SK-MEL-5 (cell line): ENCODE measurements at places on chromosomes 16 and 17.

- no peak for DNase-seq
These were observed 372.5 kb downstream of the CDH11 start for GRCh38 chr16:64749346-64749745.

DNA sequence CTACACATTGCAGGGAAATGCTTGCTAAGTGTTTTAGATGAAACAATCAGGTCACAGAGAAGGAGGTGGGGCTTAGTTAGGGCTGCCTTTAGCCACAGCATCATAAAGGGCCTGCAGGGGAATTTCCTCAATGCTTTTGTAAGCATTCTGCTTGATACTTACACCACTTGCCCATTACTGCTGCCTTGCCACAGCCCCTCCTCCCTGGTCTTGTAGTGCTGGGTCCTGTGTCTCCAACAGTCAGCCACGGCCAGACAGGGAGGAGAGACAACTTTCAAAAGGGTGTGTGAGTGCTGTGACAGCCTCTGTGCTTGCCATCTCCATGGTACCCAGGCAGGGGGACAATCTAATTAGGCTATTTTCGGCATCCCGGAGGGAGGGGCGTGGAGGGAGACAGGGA is 111.2 kb downstream of the SHISA9 start:
- DNase-seq = no peak

DNA sequence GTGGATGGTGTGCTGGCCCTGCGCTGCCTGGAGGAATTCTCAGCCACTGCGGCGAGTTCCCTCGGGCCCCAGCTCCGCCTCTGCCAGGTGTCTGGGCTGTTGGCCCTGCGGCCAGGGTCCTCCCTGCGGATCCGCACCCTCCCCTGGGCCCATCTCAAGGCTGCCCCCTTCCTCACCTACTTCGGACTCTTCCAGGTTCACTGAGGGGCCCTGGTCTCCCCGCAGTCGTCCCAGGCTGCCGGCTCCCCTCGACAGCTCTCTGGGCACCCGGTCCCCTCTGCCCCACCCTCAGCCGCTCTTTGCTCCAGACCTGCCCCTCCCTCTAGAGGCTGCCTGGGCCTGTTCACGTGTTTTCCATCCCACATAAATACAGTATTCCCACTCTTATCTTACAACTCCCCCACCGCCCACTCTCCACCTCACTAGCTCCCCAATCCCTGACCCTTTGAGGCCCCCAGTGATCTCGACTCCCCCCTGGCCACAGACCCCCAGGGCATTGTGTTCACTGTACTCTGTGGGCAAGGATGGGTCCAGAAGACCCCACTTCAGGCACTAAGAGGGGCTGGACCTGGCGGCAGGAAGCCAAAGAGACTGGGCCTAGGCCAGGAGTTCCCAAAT is 1.3 kb upstream of the TNFSF13 start:
- no peak for DNase-seq

DNA sequence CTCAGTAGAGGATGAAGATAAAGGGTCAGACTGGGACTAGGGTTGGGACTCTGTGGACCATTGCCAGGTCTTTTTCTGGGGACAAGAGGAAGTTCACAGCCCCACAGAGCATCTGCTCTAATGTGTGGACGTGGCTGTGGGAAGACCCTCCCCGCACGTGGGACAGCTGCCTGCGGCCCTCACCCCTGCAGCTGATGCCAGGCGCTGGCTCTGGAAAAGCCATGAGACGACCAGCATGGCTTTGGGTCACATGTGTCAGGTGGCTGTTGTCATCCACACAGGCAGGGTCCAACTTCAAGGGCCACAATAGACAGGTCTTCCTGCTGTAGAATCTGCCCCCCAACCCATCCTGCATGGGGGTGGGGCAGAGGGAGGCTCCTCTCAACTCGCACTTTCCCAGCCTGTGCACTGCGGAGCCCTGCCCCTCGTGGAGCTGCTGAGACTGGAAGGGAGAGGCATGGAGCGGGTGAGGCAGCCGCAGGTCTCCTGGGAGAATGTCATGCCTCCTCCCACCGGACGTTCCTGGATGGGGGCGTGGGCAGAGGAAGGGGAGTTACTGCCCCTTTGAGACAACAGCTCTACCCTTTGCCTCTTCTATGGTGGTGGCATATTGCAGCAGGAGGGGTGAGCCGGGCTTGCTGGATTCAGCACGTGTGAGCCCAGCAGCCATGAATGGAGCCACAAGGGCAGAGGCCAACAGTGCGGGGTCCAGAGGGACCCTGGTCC is 53.4 kb downstream of the PIMREG start:
- DNase-seq = no peak

- no peak for DNase-seq
These were observed 101.4 kb downstream of the RMI2 start for GRCh38 chr16:11446566-11447119.

DNA sequence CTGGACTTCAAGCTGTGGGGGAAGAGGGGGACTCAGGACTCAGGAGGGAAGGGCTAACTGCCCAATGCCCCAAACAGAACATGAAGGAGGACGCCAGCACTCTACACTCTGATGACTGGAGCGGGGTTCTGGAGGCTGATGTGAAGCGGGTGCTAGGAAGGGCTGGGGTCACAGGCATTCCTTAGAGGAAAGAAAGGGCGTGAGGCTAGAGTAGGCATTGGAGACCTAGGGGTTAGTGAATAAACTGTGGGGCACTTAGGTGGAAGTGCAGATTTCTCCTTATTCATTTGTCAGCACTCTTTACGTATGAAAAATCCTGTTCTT is 760 bp upstream of the LMF1 start:
- DNase-seq = peak; percentile 28

GRCh38 chr16:86080131-86080875 is 181.3 kb downstream of the IRF8 start:
- DNase-seq = no peak

GRCh38 chr17:78110363-78111015 is 18.1 kb downstream of the TMC6 start:
- DNase-seq = no peak

GRCh38 chr16:4365014-4365406 is 6.6 kb upstream of the VASN start:
- DNase-seq = no peak

DNA sequence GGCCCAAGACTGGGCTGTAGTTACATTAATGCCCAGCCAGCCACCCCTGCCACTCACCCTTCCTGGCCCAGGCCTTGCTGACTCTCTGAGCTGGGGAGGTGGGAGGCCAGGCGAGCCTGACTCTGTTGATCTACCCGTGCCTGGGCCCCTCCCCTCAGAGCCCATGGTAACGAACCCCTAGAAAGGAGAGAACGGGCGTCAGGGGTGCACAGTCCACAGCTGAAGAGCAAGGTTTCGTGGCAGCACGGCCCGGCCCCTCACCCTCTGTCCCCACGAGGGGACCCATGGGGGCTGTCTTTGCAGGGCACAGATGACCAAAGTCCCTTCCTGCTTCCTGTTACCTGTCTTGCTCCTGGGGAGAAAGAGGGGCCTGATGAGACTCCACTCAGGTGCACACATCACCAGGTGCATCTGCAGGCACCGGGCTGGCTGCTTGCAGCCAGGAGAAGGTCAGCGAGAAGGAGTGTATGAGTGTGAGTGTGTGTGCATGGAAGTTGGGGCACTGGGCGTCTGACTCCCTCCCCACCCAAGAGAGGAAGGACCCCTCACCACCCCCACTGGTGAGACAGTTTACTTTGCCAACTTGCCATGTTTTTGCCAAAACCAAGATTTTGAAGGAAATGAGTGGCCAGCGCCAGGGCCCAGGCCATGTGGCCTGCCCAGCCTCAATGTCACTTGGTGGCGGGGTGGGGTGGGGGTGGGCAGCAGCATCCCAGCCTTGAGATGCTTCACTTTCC is 359.1 kb downstream of the SEC14L1 start:
- no peak for DNase-seq

DNA sequence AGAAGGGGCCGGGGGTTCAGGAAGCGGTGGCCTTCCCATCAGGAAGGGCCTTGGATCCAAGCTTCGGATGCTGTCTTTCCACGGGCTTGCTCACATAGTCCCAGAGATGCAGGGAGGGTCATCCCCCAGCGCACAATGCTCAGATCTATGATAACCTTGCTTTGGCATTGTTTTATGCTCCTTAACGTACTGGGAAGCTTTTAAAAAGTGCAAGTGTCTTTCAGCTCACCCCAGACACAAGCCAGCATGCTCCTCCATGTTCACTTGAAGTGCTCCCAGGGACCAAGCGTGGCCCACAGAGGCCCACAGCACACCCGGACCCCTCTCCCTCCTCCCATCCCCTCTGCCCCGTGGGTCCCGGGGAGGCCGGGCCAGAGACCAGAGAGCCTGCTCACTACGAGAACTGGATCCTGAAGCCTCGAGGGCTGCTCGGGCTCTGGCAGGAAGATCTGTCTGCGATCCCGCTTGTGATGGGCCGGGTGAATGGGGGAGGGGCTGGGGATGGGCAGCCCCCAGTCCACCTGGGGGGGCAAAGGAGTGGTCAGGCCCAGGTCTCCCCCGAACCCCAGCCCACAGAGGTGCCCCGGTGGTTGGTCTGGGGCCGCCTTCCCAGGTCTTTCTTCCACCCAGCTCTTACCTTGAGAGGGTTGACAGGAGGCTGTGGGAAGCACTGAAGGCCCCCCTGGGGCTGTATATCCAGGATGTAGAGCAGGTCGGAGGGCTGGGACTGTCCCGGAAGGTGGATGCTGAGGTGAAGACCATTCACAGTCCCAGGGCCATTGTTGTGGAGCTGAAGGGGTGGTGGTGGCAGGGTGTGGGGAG is 11.8 kb upstream of the FAM171A2 start:
- no peak for DNase-seq

DNA sequence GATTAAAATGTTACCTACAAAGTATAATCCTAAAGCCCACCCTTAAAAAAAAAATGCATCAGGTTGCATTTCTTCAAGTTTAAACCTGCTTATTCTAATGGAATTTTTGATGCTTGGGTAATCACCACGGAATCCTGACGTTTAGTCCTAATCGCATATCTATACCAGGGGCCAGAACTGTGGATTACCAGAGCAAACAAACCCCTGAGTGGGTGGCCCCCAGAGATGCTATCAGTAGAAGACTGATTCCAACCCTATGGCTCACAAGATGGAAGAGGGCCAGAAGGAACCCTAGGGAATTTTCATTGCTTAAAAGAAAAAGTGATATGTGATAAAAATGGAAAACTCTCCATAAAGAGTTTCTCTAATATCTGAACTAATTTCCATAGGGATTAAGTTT is 152.2 kb upstream of the NOG start:
- no peak for DNase-seq

DNA sequence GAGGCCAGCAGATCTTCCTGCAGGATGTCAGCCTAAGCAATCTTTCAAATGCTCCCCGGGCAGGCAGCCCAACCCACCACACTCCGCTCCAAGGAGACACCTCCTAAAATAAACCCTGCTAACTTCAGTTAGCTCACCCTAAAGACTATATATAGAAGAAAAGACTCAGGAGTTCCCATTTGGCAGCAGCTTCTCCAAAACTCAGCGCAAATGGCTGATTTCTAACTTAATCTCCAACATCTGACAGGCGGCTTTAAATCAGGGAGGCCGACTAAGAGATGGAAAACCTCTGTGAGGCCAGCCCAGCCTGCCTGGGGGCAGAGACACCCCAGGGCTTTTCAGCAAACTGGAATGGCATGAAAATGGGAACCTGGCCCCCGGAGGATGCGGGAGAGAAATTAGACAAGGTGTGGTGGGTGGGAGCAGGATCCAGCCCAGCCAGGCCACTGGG is 91.6 kb downstream of the XYLT1 start:
- no peak for DNase-seq

- no peak for DNase-seq
These were observed 282.2 kb upstream of the CDH5 start for GRCh38 chr16:66084306-66084705.

- DNase-seq = no peak
These were observed 7.9 kb downstream of the STAC2 start for GRCh38 chr17:39217734-39218369.

- DNase-seq = no peak
These were observed 7.5 kb downstream of the SCIMP start for GRCh38 chr17:5226940-5227878.

- peak; percentile 57 for DNase-seq
These were observed 296.7 kb upstream of the IRX5 start for GRCh38 chr16:54633943-54634362.

GRCh38 chr17:35612924-35613521 is 25.9 kb downstream of the AP2B1 start:
- peak; percentile 64 for DNase-seq

DNA sequence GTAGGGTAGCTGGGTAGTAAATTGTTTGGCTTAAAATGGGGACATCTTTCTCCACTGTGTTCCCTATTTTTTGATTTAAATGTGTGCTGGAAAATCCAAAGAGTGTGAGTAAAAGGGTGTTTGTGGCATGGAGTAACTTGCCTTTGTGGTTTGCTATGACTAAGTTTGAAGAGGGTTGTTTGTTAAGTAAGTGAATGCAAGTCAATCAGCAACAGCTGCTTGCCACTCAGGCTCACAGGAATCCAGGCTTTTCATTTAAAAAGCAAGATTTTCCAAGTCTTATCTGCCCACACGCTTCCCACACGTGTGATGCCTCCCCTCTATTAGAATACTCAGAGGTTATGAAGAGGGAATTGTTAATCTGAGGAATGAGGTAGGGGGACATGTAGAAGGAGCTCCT is 847.7 kb upstream of the RBFOX1 start:
- no peak for DNase-seq

- no peak for DNase-seq
These were observed 296.3 kb upstream of the AXIN2 start for GRCh38 chr17:65857718-65858117.

GRCh38 chr17:66706851-66707450 is 128.0 kb upstream of the CACNG5 start:
- no peak for DNase-seq

GRCh38 chr16:49986351-49987124 is 38.5 kb upstream of the CNEP1R1 start:
- DNase-seq = no peak

- DNase-seq = no peak
These were observed 15.2 kb downstream of the CNGB1 start for GRCh38 chr16:57955572-57956188.

- no peak for DNase-seq
These were observed 209.9 kb downstream of the GSG1L start for GRCh38 chr16:27853651-27854050.

GRCh38 chr17:31715446-31715845 is 143.6 kb downstream of the COPRS start:
- no peak for DNase-seq

DNA sequence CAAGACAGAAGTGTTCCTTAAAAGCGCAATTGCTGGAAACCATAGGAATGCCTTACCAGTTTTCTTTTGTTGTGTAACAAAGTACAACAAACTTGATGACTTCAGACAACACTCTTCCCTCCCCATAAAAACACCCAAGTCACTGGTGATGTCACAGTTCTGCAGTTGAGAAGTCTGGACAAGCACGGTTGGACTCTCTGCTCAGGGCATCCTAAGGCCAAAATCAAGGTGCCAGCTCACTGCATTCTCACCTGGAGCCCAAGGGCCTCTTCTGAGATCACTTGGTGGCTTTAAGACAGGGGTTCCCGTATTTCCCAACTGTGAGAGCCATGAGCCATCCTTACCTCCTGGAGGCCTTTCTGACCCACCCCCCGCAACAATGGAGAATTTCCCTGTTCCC is 45.6 kb upstream of the MEAK7 start:
- no peak for DNase-seq
